ENCODE measurements at places on chromosomes 6 and 20.

DNA sequence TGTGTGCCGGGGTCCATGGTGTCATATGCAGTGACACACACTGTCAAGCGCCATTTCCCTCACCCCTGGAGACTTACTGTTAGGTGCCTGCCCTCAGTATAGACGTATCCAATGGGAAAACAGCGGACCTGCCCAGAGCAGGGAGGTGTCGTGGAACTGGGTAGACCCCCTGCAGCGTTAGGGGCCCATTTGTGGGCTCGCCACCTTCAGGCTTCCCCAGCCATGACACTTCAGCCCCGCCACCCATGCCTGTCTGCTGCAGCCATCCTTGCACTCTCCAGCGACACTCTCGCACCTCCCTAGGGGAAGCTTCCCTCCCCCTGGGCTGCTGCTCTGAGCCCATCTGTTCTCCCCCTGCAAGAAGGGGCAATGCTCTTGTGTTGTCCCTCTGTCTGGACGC lies 43.2 kb downstream of the STK35 start:
- DNase-seq, result no peak

DNA sequence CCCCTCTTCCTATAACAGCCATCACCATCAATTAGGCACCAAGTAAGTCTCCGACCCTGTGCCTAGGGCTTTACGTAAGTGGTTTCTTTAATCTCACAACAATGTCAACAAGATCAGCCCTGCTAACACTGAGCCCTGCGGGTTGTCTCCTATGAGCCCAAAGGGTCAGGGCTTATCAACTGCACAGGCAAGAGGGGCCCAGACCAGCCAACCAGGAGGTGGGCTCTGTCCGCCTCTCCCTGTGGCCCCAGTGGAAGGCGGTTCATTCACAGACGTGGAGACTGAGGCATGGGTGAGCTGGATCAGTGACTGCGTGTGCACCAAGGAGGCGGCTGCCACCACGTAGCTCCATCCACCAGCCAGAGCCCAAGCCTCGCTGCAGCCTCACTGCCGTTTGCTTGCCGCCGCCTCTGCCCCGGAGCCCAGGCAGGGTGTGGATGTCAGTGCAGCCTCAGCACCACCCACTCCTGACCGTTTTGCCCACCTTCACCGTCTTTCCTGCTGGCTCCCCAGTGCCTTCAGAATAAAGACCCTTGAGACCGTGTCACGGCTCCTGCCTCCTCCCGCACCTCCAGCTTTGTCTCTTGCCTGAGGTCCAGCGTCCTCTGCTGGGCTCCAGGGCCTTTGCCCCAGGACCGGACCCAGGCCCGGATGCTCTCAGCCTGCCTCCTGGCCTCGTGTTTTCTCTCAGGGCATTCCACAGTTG lies 78.7 kb downstream of the DLL1 start:
- DNase-seq, result no peak

- DNase-seq, result no peak
Observed at GRCh38 chr20:35870541-35871258, 83.6 kb downstream of the SCAND1 start.

DNA sequence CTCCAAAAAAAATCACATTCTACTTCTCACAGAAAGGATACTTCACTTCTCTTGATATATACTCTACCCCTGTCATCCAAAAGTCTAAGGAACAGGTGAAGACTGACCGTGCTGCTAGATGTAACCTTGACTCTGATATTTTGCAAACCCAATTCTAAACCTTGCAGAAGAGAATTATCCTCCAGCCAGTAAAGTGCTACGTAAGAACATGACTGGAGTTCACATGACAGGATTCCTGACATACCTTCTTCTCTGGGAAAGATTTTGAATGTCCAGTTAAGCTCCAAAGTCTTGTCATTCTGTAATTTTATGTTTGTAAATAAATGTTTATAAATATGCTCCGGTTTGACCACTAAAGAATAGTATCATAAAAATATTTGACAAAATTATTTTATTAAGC lies 35.8 kb downstream of the BTBD9 start:
- no peak for DNase-seq

DNA sequence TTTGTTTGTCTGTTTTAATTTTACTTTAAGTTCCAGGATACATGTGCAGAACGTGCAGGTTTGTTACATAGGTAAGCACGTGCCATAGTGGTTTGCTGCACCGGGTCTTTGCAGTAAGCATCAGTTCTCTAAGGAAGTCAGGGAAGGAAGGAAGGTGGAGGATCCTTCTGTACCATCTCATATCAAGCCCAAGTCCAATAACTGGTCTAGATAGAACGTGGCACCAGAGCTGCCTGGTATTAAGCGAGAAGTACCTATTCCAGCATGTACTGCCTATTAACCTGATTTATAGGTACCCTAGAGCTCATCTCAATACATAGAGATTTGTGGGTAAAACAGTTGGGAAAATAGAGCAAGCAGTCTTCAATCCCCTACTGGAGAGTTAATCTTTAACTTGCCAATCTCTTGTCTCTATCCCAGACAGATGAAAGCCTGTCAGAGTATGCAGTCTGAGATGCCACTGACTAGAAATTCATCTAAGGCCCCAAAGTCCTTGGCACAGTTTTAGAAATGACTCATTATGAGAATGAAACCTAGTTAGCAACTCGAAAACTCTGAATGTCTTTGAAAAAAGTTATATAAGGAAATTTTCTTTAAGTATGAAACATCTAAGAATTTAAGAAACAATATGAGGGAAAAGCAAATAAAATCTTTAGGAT lies 144.9 kb downstream of the TFAP2A start:
- no peak for DNase-seq

DNA sequence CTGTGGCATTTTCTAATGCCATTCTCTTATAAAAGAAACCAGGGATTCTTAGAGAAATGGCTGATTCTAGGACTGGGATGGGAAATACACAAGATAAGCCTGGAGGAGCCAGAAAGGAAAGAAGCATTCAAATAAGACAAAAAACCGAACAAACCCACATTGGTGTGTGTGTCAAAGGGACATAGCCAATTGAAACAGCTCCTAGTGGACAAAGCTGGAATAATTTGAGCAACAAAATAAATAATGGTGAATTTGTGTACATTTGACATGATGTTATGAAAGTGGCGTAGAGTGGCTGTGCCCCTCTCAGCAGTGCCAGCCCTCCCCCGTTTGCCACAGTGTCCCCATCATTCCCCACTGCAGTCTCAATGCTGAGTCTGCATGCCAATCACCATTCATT lies 55.5 kb downstream of the B3GAT2 start:
- DNase-seq, result no peak

- DNase-seq, result no peak
Observed at GRCh38 chr20:8829256-8829655, 239.6 kb upstream of the PLCB4 start.

DNA sequence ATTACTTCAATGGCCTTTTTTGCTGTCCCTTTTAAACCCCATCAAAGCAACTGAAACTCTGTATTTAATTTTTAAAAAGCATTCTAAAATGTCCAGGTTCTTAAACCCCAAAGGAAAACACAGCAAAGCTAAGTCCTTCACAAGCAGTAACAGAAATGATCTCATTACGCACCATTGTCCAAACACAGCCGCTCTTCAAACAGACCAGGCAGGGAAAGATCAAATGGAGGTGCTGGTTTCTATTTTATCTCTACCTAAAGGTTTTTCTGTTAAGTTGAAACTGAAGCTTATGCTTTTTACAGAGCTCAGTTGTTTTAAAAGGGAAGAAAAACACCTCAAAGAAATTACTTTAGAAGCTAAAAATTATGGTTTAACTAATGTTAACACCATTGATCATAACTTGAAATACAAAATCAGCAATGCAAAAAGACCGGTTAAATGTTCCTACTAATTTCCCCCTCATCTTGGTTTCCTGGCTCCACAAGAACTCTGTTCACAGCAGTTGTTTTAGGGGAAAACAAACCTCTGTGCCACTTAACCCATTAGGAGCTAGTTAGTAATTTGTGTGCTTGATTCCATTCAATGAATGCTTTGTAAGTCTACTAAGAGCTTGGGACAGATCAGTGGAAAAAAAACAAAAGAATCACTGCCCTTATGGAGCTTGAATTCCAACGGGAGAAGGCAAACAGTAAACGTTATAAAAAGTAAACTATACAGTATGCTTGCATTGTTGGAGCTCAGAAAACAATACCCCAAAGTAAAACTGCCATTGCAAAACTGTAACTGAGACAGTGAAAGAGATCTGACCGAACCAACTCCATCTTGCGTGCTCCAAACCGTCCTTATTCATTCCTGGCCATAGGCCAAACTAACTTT lies 87.4 kb downstream of the CD24 start:
- DNase-seq, result no peak

DNA sequence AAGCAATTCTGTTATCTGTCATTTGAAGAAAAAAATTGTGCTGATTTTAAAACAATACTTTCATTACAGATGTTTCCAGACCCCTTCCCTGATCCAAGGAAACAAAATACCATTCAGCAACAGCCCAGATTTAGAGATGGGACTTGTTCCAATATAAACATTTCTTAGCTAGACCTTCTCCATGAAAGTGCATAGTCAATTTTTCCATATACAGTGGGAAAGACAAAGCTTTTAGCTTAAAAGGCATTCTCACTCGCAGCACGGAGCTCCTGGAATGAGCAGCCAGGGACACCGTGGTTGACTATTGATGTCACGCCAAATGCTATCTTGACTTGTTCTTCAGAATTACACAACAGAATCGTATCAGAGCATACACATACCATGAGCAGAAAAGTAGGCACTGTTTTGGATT lies 21.5 kb downstream of the LAMA4 start:
- DNase-seq, result no peak

DNA sequence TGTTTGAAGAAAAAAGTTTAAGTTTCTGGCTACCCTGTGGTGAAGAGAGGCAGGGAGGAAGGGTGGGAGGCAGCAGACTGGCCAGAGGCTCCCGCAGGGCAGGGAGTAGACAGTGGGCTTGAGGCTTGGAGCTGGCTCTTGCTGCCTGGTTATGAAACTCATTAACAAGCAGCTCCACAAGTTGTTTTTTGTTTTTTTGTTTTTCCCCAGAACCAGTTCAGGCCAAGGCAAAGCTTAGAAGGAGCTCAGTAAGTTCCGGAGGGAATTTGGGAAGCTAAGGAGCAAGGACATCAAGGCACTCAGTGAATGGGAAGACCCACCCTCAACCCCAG lies 4.0 kb downstream of the DLL1 start:
- DNase-seq, result no peak

DNA sequence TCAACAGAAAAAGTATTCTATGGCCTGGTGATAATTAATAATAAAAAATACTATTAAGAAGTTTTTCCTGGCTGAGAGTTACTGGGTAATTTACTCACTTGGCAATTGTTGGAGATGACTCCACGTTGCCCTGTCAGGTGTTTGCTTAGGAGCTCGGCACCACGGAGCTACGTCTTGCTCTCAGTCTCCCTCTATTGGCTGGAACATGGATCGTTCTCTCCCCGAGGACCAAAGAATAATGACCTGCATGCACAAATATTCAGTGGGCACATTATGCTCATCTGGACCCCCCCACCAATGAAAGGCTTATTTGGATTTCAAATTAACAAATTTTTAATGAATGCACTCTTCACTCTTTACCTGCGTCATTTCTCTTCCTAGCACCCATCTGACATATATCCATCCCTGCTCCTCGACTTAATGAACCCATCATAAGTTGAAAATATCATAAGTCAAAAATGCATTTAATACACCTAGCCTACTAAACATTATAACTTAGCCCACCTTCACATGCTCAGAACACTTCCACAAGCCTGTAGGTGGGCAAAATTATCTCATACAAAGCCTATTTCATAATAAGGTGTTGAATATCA lies 71.0 kb upstream of the CD83 start:
- no peak for DNase-seq

DNA sequence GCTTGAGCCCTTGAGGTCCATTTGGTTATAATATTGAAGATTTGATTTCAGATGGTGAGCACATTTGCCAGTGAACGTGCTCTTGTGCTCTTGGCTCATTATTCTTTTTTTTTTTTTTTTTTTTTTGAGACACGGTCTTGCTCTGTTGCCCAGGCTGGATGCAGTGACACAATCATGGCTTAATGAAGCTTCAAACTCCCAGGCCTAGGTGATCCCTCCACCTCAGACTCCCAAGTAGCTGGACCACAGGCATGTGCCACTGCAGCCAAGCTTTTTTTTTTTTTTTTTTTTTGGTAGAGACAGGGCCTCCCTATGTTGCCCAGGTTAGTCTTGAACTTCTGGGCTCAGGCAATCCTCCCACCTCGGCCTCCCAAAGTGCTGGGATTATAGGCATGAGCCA lies 176.2 kb downstream of the KLHL32 start:
- DNase-seq, result no peak

Measured in activated naive CD4-positive, alpha-beta T cell treated with anti-CD3 and anti-CD28 coated beads, Interleukin-2, amount 50 U/mL, for 72 hours (primary cell).